ENCODE measurements at places on chromosomes 4 and X.

GRCh38 chrX:136438192-136438591 lies 49.6 kb upstream of the BRS3 start:
- DNase-seq, result no peak

- no peak for DNase-seq
Observed at GRCh38 chr4:20984576-20984836, 284.2 kb downstream of the PACRGL start.

GRCh38 chrX:139920316-139920715 lies 12.5 kb downstream of the ATP11C start:
- no peak for DNase-seq

GRCh38 chrX:18173494-18174180 lies 47.0 kb downstream of the BEND2 start:
- DNase-seq, result no peak

DNA sequence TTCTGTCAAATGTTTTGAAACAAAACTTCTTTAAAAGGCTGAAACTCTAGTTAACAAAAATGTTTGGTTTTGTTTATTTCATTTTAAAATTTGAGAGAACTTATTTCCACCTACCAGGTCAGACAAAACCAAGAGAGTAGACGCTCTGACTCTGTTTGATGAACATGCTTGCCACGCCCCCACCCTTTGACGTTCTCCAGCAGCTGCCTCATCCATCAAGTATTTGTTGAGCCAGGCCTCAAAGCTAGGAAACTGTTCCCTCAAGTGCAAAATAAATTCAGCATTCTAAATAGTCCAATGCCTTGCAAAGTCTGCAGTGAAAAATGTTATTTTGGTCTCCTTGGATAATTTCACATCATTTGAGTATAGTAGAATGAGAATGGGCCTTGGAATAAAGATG lies 121.6 kb downstream of the GUCY2F start:
- no peak for DNase-seq
